ENCODE measurements at places on chromosomes 1 and 21.

- DNase-seq = no peak
These were observed 18.3 kb downstream of the IL6R start for GRCh38 chr1:154423304-154423987.

- no peak for DNase-seq
These were observed 262.0 kb downstream of the TNR start for GRCh38 chr1:175481126-175482070.

GRCh38 chr1:41046347-41046775 lies 24.8 kb upstream of the SLFNL1 start:
- DNase-seq = no peak

GRCh38 chr1:164723296-164723798 lies 164.4 kb downstream of the PBX1 start:
- DNase-seq = no peak

DNA sequence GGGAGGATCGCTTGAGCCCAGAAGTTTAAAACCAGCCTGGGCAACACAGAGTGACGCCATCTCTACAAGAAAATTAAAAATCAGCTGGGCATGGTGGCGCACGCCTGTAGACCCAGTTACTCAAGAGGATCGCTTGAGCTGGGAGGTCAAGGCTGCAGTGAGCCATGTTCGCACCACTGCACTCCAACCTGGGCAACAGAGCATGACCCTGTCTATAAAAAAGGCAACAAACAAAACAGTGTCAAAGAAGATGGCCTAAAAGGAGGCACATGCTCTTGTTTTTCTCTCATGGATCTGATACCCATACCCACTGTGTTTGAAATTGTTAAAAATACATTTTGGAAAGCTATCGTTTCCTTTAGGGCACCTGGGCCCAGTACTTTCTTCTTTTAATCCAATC lies 191.7 kb downstream of the SLC45A1 start:
- no peak for DNase-seq

- no peak for DNase-seq
These were observed 81.0 kb upstream of the SGIP1 start for GRCh38 chr1:66452982-66453381.

- DNase-seq = no peak
These were observed 43.7 kb downstream of the ADARB1 start for GRCh38 chr21:45118099-45118498.

GRCh38 chr21:42063571-42064521 lies 7.3 kb upstream of the UMODL1 start:
- DNase-seq = peak; percentile 21

DNA sequence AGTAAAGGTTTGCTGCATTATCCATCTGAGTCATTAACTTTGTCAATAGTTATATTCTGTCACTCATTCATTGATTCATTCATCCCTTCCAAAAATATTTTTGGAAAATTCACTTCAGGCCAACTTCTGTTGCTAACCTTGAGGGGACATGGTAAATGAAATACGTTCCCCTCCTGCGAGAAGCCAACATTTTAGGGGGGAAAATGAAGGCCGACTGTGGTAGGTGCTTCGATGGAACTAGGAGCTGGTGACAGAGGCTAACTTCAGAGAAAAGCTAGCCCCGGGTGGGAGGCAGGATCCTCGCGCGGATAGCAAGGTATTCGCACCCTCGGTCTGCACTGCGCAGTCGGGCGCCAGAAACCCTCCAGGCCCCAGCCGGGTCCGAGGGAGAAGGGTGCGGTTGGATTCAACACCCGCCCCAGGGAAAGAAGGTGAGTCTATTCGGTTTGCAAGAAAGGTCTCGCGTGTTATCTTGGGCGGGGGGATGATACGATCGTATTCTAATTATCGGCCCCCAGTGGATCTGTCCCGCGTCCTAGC lies 646 bp upstream of the RRP15 start:
- no peak for DNase-seq

DNA sequence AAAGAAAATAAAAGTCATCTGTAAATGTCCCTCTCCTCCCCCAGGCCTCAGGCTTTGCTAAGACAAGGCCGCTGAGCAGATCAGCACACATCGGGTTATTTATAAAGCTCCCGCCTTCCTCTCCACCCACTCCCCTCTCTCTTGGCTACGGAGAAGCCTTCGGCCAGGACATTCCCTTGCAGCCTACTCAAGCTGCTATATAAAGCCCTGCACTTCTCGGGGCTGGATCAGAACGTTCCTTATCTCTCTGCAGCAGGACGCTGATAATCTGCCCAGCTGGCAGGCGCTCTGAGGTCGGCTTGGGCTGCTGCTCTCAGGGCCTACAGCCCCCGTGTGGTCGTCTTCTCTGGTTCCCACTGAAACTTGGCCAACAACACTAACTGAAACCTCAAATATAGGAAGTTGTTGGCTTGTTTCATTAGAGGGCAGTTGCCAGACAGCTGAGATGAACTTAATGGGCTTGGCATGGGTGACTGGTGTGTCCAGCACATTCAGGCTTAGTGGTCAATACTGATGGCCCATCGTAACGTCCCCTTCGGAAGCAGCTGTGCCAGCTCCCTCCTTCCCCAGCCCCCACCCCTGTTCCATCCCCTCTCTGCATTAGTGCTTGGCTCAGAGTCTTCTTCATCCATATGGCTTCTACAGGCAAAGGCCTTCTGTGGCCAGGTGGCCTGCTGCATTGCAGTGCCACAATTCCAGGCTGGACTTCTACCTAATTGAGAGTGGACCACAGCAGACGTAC lies 64.6 kb downstream of the IER5 start:
- no peak for DNase-seq

Measured in stimulated activated CD8-positive, alpha-beta memory T cell treated with anti-CD3 and anti-CD28 coated beads, Interleukin-15, amount 100 ng/mL, for 4 hours (primary cell).